ENCODE measurements at places on chromosomes 3 and 15.

GRCh38 chr3:146884296-146884695, 279.1 kb upstream of the PLSCR5 start:
- DNase-seq: no peak

DNA sequence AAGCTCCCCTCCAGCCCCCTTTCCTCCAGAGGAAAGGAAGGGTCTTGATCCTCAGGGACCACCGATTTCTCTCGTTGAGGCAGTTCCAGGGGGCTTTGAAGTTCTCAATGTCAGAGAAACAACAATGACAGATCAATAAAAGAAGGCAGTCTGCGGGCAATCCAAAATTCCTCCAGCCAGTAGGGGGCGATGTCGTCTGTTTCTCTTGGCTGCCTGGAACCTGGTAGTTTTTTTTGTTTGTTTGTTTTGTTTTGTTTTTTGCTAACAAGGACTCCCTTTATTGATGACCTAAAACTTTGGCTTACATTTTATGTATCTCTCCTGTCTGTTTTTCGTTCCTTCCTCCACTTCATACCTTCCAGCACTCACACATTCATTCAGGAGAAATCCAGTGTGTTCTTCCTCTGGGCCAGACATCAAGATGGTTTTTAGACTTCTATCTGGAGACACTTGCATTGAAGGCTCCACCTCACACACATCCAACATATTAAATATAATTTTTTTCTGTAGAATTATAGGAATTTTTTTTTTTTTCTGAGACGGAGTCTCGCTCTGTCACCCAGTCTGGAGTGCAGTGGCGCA, 276.6 kb downstream of the RPLP1 start:
- DNase-seq: peak; percentile 23

DNA sequence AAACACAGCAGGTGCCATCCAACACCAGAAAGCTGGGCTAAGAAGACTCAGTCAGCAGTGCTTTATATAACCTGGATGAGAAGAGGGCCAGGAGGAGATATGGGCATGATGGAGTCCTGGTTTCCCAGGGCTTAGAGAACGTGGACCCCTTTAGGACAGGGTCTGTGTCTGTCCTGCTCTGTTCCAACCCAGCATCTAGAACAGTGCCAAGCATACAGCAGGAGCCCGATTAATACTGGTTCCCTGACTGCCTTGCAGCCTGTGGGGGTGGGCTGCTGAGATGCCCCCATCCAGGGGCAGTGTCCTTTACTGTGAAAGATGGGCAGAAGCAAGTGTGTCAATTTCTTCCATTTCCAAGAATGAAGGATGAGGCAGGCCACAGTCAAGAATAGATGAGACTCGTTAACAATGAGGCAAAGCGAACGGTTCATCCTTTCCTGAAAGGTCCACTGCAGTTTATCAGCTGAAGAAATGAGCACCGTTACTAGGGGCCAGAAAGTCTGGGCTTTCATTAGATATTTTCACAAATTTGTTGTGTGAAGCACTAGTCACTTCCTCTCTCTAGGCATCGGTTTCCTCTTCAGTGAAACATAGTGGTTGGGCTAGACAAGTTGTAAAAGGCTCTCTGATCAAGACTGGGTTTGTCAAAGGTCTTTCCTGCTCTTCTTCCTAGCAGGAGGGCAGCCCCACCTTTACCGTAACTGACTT, 72.0 kb upstream of the HERC1 start:
- DNase-seq: no peak

DNA sequence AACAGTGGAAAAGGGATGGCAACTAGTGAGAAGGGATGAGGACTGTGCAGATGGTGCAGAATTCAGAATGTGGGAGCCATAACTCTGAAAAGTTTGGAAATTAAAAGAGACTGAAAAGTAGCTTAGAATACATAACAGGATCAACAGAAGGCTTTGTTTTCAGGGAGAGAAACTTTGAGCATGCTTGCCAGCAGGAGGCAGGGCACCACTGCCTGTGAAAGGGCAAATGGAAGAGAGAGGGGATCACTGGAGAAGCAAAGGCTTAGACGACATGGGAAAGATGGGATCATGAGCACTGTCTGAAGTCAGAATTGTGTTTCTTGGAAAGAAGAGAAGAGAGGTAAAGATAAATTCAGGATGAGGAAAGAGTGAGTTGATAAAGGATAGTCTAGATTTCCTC, 99.6 kb downstream of the ABI3BP start:
- no peak for DNase-seq

DNA sequence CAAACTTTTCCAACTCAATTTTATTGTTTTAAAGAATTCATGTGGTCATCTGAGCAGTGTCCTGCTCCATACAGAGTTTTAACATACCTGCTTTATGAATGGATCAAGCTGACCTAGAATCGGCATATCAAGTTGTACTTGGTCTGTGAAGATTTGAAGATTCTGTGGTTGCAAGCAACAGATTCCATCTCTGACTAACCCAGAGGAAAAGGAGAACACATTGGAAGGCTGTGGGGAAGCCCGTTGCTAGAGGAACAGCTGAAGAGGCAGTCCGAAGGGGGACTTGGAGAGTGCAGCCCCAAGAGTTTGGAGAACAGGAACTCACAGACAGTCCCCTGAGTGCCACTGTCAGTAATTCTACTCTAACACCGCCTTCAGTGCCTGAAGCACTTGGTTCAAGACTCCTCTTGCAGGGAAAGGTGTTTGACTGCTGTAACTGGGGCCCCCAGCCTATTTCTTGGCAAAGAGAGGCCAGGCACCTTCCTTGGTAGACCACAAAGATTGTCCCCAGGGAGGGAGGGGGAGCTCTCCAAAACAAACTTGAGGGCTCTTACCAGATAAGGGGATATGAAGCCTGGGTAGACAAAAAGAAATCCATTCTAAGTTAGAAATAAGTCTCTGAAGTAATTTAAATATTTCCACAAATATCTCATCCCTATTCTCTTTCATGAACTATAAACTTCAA, 88.8 kb downstream of the LARS2 start:
- DNase-seq: no peak

GRCh38 chr3:127684871-127685707, 12.3 kb downstream of the ABTB1 start:
- DNase-seq: no peak

- DNase-seq: no peak
Measured at GRCh38 chr3:117480972-117481371, 771.4 kb downstream of the TUSC7 start.

DNA sequence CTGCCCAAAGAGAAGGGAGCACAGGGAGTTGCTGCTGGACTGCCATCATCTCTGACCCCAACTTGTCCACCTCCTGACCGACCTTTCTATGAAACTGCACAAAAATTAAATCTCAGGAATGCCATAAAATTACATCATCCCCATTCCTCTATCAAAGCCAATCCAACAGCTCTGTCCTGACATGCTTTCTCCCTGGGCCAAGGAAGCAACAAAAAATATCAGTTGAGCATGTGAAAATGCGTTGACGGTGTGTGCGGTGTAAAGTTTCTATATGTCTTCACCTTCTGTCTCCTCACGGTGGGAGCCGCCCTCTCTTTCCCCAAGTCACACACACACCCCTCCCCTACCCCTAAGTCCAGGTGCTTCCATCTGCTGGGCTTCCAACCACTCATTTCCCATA, 3.6 kb upstream of the ZNF774 start:
- no peak for DNase-seq

DNA sequence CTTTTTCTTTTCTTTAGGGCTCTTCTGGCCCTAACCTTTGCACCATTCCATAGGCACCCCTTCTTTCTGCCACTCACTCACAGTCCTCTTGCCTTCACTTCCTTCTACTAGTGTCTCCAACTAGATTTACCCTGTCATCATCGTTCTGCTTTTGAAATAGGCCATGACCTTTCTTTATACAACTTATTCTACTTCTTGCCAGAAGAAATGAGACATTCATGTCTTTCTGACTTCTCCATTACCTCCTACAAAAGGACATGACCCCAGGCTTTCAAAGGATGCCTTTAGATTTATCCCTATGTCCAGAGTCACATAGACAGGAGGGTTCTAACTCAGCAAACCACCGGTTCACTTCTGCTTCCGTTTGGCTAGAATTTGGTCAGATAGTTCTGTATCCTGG, 336.4 kb upstream of the LRRFIP2 start:
- DNase-seq: no peak

GRCh38 chr3:8077126-8077525, 424.5 kb upstream of the LMCD1 start:
- no peak for DNase-seq

GRCh38 chr15:66738116-66738515, 36.1 kb downstream of the SMAD6 start:
- DNase-seq: no peak

DNA sequence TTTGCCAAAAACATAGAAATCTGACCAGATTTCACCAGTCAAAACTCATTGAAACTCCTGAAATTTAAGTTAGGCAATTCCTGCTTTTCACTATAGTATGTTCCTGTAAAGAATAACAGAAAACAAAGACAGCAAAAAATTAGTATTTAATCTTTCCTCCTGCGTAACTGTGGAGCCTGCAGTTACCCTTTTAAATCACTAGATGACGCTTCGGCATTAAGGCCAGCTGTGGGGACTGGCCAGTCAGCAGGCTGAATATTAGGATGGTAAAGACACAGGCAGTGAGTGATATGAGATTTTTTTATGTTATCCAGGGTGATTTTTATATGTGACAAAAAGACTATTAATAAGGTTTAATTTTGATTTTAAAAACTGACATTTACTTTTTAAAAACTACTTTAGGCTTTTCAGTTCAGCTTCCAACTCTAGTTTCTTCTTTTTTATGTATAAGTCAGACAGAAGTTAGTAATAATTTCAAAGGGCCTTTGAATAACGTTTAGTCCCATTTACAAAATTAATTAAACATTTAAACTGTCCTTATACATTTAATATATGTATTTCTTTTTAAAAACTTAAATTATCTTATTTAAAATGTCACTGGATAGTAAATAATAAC, 165.1 kb downstream of the PPM1L start:
- no peak for DNase-seq

- no peak for DNase-seq
Measured at GRCh38 chr15:90762109-90762508, 45.0 kb downstream of the BLM start.

- DNase-seq: no peak
Measured at GRCh38 chr3:67292356-67293121, 294.4 kb downstream of the KBTBD8 start.

GRCh38 chr3:187247398-187247797, 44.1 kb downstream of the MASP1 start:
- DNase-seq: no peak

- DNase-seq: no peak
Measured at GRCh38 chr3:196377321-196377720, 39.1 kb upstream of the TM4SF19 start.

DNA sequence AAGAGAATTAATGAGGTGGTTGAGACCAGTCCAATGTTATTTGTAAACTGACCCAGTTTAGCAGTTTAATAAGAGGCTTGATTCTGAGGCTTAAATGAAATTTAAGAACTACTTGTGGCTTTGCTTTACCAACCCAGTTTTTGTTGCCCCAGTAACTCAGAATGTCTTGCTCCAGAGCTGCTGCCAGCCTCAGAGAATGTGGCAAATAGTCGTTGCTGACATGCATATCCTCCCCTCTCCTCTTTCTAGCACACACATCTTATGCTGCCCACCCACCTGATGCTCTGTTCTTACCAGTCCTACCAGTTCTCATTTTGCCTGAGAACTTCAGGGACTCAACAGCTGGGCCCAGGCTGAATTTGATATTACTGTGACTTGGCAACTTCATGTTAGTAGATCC, 92.4 kb upstream of the TSC22D2 start:
- no peak for DNase-seq

GRCh38 chr15:64249883-64250575, 87.2 kb upstream of the PPIB start:
- no peak for DNase-seq

DNA sequence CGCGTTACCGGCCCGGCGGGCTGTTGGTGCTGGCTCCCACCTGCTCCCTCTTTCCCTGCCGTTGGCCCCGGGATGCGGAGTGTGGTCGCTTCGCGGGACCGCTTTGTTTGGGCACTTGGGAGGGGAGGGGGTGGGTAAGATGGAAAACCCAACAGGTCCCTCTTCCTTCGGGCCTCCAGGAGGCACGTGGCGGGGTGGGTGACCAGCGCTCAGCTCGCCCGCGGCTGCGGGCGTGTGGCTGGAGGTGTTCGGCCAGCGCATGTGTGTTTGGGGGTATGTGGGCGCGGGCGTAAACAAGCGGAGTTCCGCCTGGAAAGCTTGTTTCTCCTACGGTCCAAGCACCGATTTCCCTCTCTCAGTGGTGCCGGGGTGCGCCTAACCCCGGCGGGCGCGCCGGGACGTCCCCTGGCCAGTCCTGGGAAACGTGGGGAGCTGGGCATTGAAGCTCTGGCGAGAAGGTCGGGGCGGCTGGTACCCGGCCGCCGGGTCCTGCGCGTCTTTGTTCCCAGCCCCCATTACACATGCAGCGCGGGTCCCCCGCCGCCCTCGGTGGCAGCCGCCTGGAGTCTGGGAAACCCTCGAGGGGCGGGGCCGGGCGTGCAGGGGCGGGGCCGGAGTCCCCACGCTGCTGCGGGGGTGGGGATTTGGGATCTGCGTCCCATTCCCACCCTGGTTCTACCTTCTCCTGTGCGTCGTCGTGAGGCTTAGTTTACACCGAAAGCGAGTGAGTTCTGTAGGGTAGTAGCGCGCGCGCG, 1.4 kb downstream of the ACVR2B start:
- DNase-seq: peak; percentile 12

- no peak for DNase-seq
Measured at GRCh38 chr3:12990306-12990705, 82.9 kb downstream of the IQSEC1 start.

DNA sequence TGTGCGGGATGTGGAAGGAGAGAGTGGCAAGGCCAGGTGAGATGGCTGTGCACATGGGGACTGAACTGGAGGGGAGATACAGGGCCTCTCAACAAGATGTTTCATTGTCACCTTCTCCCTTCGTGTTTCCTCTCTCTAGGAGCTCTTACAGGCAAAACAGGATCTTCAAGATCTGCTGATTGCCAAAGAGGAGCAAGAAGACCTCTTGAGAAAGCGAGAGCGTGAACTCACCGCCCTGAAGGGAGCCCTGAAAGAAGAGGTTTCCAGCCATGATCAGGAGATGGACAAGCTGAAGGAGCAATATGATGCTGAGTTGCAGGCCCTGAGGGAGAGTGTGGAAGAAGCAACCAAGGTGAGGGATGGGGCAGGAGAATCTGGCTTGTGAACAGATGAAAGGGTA, 85.2 kb downstream of the CGNL1 start:
- DNase-seq: no peak

- DNase-seq: no peak
Measured at GRCh38 chr3:189836795-189837194, 205.6 kb downstream of the TP63 start.

GRCh38 chr3:167484551-167484950, 10.7 kb upstream of the SERPINI2 start:
- DNase-seq: no peak

All from T-helper 22 cell (primary cell).